Breast epithelium (tissue), 4 donors: ENCODE measurements at places on chromosomes 5 and 9. TPM values are rescaled to one million over a fixed set of nuclear protein-coding genes. Genes with fewer than 3 reads are reported as not detected.

- no peaks in the 10 kb centered on the region for H3K36me3 ChIP-seq
- H3K27me3 ChIP-seq = peaks cover 16% of the 10 kb centered on the region
- DNase-seq = no peak
- peak overlapping the region; percentile 52 for H3K27ac ChIP-seq
- H3K4me3 ChIP-seq = peak overlapping the region; percentile 56
- H3K4me1 ChIP-seq = no peaks in the 10 kb centered on the region
These were observed 46.8 kb upstream of the RNF20 start for GRCh38 chr9:101486693-101487442.

GRCh38 chr5:151675611-151676313, 11.0 kb downstream of the SPARC start:
- peaks cover 10% of the 10 kb centered on the region for H3K4me1 ChIP-seq
- H3K27me3 ChIP-seq = no peaks in the 10 kb centered on the region
- no peak for DNase-seq
- H3K36me3 ChIP-seq = no peaks in the 10 kb centered on the region
- peak overlapping the region; percentile 95 for H3K27ac ChIP-seq

DNA sequence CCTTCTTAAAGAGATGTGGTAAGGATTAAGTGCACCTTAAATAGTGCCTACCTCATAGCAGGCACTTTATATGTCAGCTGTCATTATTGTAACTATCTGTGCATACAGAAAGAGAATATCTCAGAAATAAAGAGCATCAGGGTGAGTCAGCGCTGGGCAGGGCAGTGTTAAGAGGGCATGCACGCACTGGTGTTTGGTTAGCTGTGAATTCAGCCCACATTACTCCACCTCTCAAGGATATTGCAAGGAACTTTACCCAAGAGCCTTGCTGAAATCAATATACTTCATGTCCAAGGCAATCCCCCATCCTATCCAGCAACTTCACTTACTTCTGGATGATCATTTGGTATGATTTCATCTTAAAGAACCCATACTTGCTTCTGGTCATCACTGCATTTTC, 300.9 kb downstream of the NTRK2 start:
- H3K4me1 ChIP-seq = no peaks in the 10 kb centered on the region
- H3K27ac ChIP-seq = no peak overlapping the region
- no peaks in the 10 kb centered on the region for H3K27me3 ChIP-seq
- no peaks in the 10 kb centered on the region for H3K36me3 ChIP-seq

DNA sequence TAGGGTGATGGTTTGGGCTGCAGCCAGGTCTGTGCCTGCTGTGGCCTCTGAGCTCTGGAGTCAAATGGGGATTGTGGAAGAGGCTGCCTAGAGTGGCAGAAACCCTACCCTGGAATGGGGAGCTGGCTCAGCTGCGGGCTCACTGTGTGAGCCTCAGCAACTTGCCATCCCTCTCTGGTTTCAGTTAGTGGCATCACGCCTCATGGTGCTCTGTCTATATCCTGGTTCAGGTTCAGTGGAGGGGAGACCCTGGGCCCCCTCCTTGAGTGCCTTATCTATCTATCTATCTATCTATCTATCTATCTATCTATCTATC, 132.6 kb downstream of the PHF2 start:
- no peaks in the 10 kb centered on the region for H3K27me3 ChIP-seq

GRCh38 chr5:75524591-75524990, 12.9 kb downstream of the POLK start:
- DNase-seq = no peak
- H3K27ac ChIP-seq = no peak overlapping the region
- H3K4me3 ChIP-seq = no peak overlapping the region
- H3K36me3 ChIP-seq = no peaks in the 10 kb centered on the region
- H3K27me3 ChIP-seq = no peaks in the 10 kb centered on the region
- peaks cover 3% of the 10 kb centered on the region for H3K4me1 ChIP-seq

GRCh38 chr5:154544646-154545045, 66.6 kb upstream of the HAND1 start:
- H3K36me3 ChIP-seq = no peaks in the 10 kb centered on the region
- no peaks in the 10 kb centered on the region for H3K4me1 ChIP-seq
- H3K27ac ChIP-seq = no peak overlapping the region
- H3K4me3 ChIP-seq = no peak overlapping the region
- no peak for DNase-seq
- no peaks in the 10 kb centered on the region for H3K27me3 ChIP-seq

- no peak for DNase-seq
- H3K4me1 ChIP-seq = no peaks in the 10 kb centered on the region
These were observed 10.6 kb downstream of the TENT4A start for GRCh38 chr5:6723816-6724300.

DNA sequence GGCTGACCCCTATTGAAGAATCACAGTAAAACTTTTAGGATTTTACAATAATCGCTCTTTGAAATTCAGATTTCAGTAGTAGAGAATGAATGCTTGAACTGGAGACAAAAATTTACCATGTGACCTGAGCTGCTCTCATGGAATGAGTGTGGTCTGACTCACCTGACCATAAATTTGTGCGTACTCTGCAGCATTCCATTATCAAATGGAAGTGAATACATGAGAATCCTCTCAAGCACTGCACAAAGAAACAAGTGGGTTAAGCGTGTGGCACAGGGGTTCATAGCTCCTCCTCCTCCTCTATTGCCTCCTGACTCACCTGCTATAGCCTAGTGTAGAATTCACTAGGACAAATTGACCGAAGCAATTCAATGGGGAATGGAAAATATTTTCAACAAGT, 269.8 kb upstream of the CDH9 start:
- H3K27me3 ChIP-seq = no peaks in the 10 kb centered on the region
- H3K27ac ChIP-seq = no peak overlapping the region
- no peaks in the 10 kb centered on the region for H3K36me3 ChIP-seq
- DNase-seq = no peak
- no peaks in the 10 kb centered on the region for H3K4me1 ChIP-seq
- no peak overlapping the region for H3K4me3 ChIP-seq

DNA sequence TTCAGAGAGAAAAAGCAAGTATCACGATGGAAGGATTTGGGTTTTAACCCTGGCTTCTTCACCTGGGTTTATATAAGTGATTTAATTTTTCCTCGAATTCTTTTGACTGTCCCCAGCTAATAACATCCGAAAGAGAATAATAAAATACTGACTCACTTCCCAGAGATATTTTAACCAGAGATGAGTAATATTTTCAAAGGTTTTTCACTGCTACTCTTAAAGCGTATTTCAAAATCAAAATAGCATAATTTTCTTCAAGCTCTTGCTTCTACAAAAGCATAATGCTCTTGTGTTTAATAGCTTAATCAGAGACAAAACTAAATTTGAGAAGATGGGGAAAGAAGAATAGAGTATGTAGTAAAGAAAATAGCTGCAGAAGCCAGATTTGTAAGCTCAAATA, 215.2 kb upstream of the PTGER4 start:
- no peak overlapping the region for H3K27ac ChIP-seq
- H3K27me3 ChIP-seq = no peaks in the 10 kb centered on the region

MGAT1 gene
- 236 TPM for total RNA-seq

LCN15 gene
- total RNA-seq = not detected
